Sigmoid colon (tissue), 7 donors: ENCODE measurements at places on chromosomes 7 and 10. TPM values are rescaled to one million over a fixed set of nuclear protein-coding genes. Genes with fewer than 3 reads are reported as not detected.

- no peak for DNase-seq
Observed at GRCh38 chr10:86056672-86057071, 309.9 kb downstream of the GRID1 start.

Gene CLRN3
- total RNA-seq = not detected

Gene TFR2
- not detected for total RNA-seq

DNA sequence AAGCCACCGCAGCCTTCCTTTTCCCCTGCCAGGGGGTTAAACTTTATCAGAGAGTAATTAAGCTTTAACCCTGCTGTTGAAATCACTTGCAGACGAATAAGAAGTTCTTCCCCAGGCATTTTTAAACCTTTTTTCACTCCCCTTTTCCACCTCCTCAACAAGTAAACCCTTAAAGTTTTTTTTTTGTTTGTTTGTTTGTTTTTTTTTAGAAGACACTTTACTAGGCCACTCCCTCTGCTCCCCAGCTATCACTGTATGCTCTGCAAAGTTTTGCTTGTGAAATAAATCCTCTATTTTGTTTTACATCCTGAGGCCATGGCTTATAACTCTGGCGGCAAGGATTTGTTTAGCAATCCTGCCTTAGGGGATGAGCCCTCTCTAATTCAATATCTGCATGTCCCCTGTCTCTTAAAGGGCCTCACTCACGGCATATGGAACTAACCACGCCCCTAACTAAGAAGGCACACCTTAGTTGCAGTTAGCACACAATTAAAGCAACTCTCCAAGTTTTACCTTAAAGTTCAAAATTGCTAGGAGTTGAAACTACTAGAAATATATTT is 1354.7 kb upstream of the LRRTM3 start:
- no peak for DNase-seq

DNA sequence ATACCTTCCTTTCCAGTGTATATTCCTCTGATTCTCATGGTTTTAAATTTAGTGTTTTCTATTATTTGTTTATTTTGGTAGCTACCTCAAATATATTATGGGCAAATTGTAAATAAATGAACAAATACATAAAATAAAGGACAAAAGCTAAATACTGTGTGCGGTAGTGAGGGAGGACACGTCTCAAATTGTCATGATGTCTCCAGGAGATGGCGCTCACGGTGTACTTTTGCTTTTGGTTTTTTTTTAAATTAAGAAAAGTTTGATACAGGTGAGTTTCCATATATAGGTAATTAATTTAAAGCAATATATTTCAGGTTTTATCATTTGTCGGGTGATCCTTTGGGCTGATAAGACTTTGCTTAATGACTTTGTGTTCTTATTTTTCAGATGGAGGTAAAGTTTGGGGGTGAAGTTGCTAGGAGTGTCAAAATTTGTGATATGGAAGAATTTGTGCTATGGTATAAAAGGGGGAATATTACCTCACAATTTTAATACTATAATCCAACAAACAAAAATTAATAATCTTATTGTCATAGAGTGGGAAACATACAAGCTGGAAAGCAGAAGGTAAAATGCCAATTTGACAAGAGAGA is 68.4 kb upstream of the TMEM229A start:
- no peak for DNase-seq

Gene RPEL1
- not detected for total RNA-seq

DNA sequence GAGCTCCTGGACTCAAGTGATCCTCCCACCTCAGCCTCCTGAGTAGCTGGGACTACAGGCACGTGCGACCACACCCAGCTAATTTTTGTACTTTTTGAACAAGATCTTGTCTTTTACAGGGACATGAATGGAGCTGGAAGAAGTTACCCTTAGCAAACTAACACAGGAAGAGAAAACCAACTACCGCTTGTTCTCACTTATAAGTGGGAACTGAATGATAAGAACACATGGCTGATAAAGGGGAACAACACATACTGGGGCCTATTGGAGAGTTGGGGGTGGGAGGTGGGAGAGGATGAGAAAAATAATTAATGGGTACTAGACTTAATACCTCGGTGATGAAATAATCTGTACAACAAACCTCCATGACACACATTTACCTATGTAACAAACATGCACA is 70.9 kb upstream of the INHBA start:
- no peak for DNase-seq

DNA sequence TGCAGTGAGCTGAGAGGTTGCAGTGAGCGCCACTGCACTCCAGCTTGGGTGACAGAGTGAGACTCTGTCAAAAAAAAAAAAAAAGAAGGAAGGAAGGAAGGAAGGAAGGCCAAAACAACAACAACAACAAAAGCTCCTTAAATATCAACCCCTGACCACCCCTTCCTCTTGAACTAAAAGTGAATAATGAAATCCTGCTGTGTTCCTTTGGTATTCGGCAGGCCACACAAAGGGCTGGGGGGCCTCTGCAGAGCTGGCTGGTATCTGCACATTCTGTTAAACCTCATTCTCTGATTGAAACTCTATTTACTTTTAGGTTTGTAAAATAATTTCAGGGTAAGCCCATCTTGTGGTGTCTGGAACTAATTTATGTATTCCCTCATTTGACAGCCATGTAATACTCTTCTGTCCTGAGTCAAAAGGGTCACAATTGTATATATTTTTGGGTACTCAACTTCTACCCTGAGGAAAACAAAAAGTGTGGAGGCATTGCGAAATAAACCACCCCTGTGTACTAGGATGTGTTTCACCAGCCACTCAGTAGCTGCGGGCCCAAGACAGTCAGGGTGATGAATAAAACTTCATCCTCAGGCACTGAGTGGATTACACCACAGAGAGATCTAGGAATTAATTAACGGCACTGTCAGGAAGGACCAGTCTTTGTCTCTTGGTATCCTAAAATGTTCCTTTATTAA is 446.4 kb upstream of the PFKP start:
- DNase-seq = no peak

Gene TMEM176A
- total RNA-seq = 20.4 TPM

Gene FAM25G
- not detected for total RNA-seq

Gene ANKRD30A
- not detected for total RNA-seq

DNA sequence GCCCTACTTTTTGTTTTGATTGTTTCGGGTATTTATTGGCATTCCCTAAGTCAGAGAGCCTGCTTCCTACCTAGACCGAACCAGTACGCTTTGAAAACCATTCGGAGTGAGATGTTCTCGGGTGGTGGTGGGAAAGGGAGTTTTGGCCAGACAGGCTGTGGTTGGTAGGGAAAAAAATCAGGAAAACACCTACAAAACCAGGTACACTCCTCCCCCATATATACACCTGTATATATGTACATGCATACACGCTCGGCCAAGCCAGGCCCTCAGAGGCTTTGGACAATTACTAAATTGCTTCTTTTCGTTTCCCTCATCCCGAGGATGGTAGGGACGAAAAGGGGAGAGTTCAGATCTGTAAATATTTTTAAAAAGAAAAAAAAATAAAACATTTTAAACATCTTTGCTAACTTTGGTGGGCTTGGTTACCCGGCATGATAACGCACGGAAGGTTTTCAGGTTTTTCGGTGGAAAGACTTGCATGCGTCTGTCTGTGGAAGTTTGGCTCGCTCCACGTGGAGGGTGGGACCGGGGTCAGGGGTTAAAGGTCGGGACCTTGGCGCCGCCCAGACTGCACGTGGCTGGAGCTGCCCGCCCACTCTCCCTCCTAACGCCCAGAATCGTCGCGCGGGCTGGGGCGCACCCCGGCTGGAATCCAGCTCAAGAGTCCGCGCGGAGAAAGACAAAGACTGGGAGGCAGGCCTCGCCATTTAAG is 2.5 kb downstream of the HMX2 start:
- no peak for DNase-seq

Gene HOXA2
- 3.3 TPM for total RNA-seq

GRCh38 chr7:136969761-136970160 is 101.3 kb downstream of the CHRM2 start:
- no peak for DNase-seq

Gene LIMK1
- total RNA-seq = 6.2 TPM

DNA sequence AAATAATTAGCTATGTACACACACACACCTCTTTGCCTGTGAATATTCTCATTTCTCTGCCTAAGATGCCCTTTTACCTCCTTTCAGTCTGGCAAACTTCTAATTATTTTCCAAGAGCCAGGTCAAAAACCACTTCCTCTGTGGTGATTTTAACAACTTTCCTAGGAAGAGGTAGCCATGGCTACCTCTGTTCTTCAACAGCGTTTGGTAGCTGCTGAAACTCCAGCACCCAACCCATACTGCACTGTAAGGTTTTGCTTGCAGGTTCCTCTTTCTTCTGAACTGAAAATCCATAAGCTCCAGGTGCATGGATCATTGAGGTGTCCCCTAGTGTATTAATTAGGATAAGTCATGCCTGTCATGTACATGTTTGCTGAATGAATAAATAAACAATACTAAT is 25.6 kb downstream of the NRCAM start:
- no peak for DNase-seq

Gene FXYD4
- total RNA-seq = not detected

GRCh38 chr7:1369916-1370657 is 89.2 kb downstream of the MICALL2 start:
- no peak for DNase-seq
